ENCODE measurements at places on chromosomes 2 and 18.
A peak's percentile ranks its signal among the peaks of the same experiment; 100 is the strongest.

DNA sequence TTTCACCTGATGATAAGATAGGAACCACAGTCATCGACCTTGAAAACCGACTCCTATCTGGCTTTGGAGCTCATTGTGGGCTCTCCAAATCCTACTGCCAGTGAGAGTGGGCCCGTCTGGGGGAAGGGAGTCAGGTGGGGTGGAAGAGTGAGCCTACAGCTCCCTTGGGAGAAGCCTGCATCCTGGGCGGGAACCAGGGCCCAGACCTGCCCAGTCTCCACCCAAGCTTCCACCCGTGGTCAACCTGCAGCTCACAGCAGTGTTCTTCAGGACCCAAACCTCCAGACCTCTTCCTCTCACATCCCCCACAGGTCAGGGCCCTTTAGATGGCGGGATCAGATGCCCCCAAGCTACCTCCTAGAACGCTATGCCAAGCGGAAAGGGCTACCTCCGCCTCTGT is 40.2 kb downstream of the LMAN2L start:
- no peak for DNase-seq

GRCh38 chr18:3075491-3075890 is 62.5 kb upstream of the LPIN2 start:
- no peak for DNase-seq

GRCh38 chr2:39657287-39657937 is 8.3 kb upstream of the TMEM178A start:
- no peak for DNase-seq

DNA sequence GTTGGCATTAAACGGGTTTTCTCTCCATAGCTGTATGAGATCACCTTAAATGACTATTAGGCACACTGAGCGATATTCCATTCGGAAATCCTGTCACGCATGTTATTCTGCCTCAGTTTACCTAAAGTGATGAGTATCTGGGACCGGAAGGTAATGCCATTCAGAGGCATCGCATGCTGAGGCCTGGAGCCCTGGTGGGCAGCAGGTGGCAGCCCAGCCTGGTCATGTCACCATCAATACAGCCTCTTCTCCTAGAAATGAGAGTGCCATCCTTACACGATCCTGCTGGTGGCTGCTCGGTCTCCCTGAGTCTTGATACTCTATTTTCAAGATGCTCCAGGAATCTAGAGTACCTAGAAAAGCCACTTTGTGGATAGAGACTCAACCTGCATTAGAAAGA is 119.8 kb downstream of the EIPR1 start:
- no peak for DNase-seq

GRCh38 chr2:172613615-172614231 is 57.8 kb downstream of the PDK1 start:
- DNase-seq: no peak

GRCh38 chr2:6863792-6864191 is 1.9 kb downstream of the CMPK2 start:
- DNase-seq: no peak

- no peak for DNase-seq
Measured at GRCh38 chr2:224257156-224257555, 144.8 kb downstream of the FAM124B start.

GRCh38 chr2:40227210-40227609 is 224.7 kb downstream of the SLC8A1 start:
- DNase-seq: no peak

DNA sequence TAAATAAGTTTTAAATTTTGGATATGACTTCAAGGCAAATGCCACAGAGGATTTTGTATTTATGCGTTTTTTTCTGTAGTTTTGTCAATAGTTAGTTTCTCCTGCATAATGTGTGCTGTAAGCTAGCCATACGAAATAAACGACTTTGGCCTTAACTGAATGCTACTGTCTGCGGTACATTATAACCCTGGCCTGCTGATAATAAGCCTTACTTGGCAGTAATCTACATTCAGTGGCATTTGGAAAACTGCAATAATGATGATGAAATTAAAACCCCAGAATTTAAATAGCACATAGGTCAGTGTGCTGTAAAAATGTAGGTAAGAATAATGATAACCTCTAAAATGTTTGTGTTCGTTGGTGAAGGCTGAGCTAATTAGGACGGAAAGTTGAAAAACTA is 88.8 kb downstream of the LRP1B start:
- DNase-seq: no peak

GRCh38 chr2:68420254-68420910 is 46.7 kb downstream of the FBXO48 start:
- no peak for DNase-seq

GRCh38 chr2:218285604-218286003 is 6.7 kb downstream of the TMBIM1 start:
- peak; percentile 73 for DNase-seq

All from LNCaP clone FGC (cell line).